ENCODE measurements at places on chromosomes 16 and 17. TPM values are rescaled to one million over a fixed set of nuclear protein-coding genes. Genes with fewer than 3 reads are reported as not detected.

The ADAD2 gene
- 0.96 TPM for total RNA-seq

The DPEP2 gene
- total RNA-seq: 1.3 TPM

The DNAI2 gene
- not detected for total RNA-seq

The SGF29 gene
- total RNA-seq: 28.5 TPM

The KRT28 gene
- total RNA-seq: not detected

The KAT2A gene
- 22.7 TPM for total RNA-seq

The TBC1D3B gene
- 7.6 TPM for total RNA-seq

DNA sequence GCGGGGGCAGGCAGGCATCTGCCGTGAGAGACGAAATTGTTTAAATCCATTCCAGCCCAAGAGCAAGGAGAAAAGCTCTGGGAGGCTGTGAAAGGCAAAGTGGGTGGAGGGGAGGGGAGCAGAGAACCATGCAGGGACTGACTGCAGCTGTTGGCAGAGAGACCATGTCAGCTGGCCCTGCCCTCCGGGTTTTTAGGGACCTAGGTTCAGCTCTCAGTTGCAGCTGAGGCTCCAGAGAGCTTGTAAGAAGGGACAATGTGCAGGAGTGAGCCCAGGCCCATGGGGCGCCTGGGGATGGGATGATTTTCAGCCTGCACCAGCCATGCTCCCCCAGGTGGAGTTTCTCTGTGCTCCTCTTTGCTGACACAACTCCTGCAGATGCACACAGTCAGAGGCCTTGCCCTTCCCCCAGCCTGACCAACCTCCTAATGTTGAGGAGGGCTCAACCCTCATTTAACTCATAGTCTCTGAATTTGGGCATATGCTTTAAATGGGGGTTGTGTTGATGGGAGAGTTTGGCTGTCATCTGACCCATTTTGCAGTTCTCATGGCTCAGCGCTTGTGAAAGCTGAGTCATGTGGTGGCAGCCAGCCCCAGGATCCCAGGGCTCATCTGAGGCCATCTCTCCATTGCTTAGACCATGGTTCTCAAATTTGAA lies 70.9 kb downstream of the PLXDC1 start:
- no peak for DNase-seq

- DNase-seq: no peak
Observed at GRCh38 chr16:8919934-8920462, 37.8 kb downstream of the LITAFD start.

GRCh38 chr17:42287305-42287976 lies 857 bp upstream of the STAT5A start:
- peak; percentile 51 for DNase-seq

- DNase-seq: peak; percentile 81
Observed at GRCh38 chr17:48544349-48545021, 424 bp downstream of the HOXB2 start.

- no peak for DNase-seq
Observed at GRCh38 chr16:65967376-65967775, 399.1 kb upstream of the CDH5 start.

DNA sequence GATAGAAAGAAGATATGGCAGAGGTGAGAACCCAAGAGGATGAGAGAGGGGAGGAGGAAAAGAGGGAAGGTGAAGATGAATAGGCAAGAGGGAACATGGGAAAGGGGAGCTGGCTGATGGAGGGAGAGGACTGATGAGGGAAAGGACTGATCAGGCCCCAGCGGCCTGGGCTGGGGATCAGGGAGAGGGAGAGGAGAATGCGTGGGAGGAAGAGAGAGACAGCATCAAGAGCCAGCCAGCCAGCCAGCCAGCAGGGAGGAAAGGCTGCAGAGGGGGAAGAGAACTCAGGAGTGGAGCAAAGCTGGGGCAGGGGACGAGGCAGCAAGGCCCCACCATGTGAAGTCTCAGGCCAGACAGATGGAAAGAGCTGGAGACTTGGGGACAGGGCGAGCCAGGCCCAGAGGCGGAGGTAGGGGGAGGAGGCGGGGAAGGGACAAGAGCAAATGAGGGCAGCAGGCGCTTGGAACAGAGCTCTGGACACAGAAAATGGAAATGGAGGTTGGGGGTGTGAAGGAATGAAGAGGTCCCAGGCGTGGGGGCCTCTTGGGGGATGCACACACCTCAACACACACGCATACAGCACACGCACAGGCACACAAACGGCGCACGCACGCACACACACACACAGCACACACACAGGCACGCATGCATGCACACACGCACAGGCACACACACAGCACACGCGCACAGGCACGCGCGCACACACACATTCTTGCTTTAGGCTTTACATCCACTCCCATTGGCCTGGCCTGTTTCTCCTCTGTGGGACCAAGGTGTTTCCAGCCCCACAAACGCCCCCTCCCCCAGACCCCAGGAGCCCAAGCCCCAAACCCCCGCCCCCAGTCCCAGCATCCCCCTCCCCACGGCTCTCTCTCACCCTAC lies 12.3 kb downstream of the DLG4 start:
- no peak for DNase-seq

DNA sequence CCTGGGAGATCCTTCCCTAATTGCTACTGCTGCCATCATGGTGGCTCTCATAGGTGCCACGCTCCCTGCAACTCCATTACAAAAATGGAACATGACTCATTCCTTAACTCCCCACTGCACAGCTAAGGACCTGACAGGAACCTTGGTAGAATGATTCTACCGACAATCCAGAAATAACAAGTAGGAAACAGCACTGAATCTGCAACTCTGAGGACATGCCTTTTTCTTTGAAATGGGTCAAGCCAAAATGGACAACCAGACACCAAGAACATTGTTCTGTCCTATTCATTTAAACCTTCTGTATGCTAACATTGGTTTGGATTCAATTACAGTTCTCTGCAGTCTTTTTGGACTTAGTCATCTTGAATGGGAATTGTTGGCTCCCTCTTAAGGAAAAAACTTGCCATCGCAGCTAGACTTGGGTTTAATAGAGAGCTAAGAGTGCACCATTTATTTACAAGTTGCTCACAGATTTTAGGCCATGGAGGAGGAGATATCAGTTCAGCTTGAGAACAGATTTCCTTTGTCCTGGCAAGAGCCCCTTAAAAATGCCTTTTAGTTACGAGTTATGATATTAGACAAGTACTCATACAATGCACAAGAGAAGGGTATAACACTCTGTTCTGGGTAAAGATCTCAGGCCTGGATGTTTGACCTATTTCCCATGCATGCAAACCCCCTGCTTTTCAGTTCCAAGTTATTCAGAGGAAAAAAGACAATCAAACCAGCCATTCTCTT lies 20.9 kb upstream of the NSRP1 start:
- DNase-seq: no peak

GRCh38 chr17:31564291-31564690 lies 172.8 kb downstream of the RAB11FIP4 start:
- no peak for DNase-seq

Data from breast epithelium (tissue), 4 donors.